Fibroblast of skin of left quadriceps (primary cell): ENCODE measurements at places on chromosomes 3 and 15.

DNA sequence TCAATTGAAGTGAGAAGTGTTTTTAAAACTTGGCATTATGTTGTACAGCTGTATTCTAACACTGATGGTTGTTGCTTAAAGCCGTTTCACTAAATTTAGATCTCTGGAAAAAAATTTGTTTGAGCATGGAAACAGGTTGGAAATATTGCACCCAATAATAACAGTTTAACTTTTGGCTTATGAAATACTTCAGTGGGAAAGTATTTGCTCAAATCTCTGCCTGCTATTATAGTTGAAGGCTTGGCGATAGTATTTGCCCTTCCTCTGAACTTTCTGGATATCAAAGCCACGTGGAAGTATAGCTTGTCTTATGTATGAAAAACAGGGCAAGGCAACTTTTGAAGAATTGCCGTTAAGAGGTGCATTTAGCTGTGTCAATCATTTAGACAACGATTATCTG lies 270.3 kb upstream of the LRRFIP2 start:
- no peak for DNase-seq

DNA sequence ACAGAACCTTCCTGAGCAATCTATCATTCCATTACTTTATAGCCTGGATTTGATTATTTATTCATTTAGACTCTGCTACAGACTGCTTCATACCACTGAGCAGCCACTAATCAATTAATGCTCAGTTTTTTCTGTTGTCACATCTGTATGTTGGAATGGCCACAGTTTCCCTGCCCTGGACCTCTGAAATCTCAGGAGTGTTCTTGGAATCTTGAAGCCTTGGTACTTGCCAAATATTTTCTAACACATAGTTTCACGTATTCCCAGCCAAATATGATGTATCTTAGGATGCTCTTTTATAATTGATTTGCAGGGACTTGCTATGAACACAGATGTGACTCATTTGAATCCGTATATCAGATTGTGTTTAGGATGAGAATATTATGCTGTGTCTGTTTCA lies 225.8 kb downstream of the TAFA4 start:
- no peak for DNase-seq

GRCh38 chr3:81713031-81713430 lies 48.4 kb downstream of the GBE1 start:
- DNase-seq: no peak

DNA sequence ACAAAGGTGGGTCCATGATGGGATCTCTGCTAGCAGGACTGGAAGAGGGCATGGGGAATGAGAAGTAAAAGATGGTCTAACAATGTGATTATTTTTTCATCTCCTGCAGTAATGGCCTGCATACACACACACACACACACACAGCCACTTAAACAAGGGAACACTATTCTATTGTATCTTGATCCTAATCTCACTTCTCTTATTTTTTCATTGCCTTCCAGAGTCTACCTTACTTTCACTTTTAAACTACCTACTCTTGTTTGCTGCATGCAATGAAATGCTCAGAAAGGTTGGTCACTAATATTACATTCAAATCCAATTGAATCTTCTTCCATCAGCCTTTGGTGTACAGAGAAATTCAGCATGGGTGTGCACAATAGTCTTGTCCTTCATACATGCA lies 853.8 kb downstream of the IGSF11 start:
- DNase-seq: no peak

DNA sequence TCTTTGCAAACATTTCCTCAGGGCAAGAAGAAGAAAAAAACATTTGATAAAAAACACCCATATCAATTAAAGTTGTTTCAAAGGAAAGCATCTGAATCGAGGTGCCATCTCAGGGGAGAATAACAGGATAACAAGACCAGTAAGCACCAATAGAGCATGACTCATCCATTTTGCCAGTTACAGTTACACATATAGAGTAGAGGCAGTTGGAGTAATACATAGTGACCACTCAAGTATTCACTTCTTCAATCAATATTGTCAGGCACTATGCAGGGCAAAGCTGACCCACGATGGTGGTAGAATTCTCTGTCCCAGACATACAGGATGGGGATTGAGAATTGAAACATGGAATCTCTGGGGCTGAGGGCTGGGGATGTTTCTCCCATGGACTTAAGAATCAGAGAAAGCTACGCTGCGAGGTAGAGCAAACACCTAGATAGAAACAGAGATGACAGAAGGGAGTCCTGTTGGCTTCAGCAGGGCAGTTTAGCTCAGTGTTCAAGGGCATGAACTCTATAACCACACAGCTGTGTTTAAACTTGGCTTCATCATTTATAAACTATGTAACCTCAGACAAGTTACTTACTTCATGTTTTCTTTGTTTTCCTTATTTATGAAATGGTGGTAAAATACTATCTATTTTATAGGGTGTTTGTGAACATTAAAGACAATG lies 186.4 kb upstream of the NANOGP8 start:
- no peak for DNase-seq

DNA sequence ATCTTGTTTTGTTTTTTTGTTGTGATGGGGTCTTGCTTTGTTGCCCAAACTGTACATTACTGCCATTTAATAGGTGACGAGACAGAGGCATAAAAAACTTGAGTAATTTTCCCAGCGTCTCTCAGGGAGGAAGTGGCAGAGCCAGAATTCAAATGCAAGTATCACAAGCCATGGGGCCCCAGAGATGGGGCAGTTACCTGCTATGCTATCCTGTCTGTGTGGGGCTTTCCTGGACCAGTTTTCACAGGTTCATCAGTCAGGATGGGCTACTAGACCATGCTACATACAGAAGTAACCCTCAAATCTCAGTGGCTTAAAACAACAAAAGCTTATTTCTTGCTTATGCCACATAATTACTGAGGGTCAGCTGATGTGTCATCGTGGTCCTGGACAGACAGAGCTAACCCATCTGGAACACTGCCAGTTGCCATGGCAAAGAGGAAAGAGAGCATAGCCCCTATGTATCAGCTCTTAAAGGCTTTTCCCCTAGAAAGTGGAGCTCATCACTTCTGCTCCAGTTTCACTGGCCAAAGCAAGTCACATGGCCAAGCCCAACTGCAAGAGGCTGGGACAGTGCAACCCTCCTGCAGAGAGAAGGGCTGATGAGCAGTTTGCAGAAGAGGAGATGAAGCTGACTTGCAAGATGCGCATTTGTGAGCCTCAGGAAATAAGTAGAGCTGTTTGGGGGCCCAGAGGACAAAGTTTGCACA lies 31.7 kb upstream of the SYNM start:
- DNase-seq: no peak

GRCh38 chr3:49415931-49416601 lies 3.8 kb downstream of the TCTA start:
- DNase-seq: no peak

- no peak for DNase-seq
These were observed 15.3 kb downstream of the GRAMD2A start for GRCh38 chr15:72182244-72182643.

DNA sequence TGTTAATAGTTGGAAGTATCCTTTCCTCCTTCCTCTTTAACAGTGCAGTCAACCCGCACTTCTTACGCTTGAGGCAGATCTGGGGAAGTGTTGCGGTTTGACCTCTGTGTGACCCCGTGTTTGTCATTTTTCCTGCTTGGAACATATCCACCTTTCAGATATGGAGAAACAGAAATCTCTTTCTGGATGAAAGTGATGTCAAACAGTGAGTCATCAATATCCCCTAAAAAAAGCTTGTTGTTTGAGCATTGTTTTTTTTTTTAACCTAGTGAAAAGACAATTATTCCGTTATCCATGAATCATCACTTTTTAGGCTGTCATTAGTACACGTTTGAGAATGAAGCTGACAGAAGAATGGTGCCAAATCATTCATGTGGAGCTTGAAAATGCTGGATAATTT lies 293.7 kb downstream of the ARPP21 start:
- DNase-seq: peak; percentile 60

- DNase-seq: no peak
These were observed 441.4 kb downstream of the GABRG3 start for GRCh38 chr15:27412415-27412814.

- DNase-seq: no peak
These were observed 51.1 kb downstream of the CGNL1 start for GRCh38 chr15:57427367-57427821.

GRCh38 chr15:31792611-31793199 lies 237.6 kb upstream of the CHRNA7 start:
- DNase-seq: no peak

- no peak for DNase-seq
These were observed 113.0 kb upstream of the GOLGA8J start for GRCh38 chr15:29969562-29970401.

GRCh38 chr3:129655291-129655700 lies 48.8 kb upstream of the PLXND1 start:
- DNase-seq: no peak

DNA sequence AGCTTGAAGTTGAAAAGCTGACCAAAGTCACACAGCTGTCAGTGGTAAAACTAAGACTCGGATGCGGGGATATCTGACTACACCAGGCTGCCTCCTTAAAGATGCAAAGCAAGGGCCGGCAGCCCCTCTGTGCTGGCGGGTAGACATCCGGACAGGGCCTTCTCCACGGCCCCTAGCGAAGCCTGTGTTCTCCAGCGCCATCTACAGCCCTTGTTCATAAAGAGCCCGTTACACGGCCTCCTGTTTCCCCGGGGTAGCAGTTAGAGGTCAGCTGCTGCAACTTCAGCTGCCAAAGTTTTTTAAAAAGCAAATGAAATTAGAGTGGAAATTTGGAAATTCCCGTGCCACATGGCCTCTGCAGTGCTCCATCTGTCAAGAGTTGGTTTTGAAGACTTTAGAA lies 383.0 kb downstream of the TBL1XR1 start:
- DNase-seq: peak; percentile 20

DNA sequence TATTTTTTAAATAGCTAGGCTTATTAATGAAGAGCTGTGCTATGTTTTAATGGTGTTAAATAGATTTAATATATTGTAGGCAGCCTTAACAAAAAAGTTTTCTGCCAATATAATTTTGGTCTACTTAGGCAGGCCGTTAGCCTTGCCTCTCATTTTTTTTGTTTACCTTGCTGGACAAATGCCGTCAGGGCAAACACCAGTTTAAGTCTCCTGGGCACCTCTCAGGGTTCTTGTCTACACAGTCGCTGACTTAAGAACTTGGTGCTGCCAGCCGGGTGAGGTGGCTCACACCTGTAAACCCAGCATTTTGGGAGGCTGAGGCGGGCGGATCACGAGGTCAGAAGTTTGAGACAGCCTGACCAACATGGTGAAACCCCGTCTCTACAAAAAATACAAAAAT lies 153.3 kb downstream of the ULK4 start:
- no peak for DNase-seq

GRCh38 chr15:34059946-34060345 lies 20.9 kb upstream of the AVEN start:
- DNase-seq: no peak

GRCh38 chr3:178588628-178589027 lies 52.4 kb downstream of the KCNMB2 start:
- DNase-seq: no peak

- DNase-seq: no peak
These were observed 79.5 kb upstream of the KCNMB2 start for GRCh38 chr3:178456621-178457285.
